Cerebellar nuclear complex (tissue), 1 donor: ENCODE measurements at places on chromosomes 3 and 15.

DNA sequence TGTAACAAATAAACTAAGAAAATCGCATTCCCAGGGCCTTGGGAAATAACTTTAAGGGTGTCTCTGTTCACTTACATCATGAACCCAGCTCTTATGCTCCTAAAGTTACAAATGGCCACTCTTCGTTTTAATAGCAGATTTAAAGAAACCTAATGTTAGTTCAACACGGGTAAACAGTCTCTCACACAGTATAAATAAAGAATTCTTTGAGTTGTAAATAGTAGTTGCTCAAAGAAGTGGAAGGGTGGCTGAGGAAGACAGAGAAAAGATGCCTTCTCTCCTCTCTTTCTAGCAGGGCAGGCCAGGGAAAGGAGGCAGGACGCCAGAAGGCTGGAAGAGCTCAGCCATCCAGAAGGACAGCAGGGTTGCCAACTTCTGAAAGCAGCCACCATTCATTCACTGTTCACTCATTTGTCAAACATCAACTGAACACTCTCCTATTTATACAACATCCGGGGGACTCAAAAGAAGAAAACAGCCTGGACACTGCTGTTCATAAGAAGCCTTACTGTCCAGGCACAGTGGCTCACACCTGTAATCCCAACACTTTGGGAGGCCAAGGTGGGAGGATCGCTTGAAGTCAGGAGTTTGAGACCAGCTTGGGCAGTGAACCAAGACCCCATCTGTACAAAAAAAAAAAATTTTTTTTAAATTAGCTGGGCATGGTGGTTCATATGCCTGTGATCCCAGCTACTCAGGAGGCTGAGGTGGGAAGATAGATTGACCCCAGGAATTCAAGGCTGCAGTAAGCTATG lies 47.3 kb downstream of the WWTR1 start:
- no peak for DNase-seq

DNA sequence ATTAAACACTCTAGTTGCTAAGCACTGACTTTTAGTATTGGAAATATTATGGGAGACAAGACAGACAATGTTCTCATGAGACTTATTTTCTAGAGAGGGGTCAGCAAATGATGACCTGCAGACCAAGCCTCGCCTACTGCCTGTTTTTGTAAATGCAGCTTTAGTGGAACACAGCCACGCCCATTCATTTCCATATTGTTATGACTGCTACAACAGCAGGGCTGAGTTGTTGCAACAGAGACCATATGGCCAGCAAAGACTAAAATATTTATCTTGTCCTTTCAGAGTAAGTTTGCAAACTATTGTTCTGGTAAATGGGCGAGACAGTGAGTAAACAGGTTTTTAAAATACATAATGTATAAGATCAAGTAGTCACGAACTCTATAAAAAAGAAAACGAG lies 570.2 kb downstream of the NTRK3 start:
- no peak for DNase-seq

- no peak for DNase-seq
Measured at GRCh38 chr3:1326546-1326945, 233.7 kb downstream of the CNTN6 start.

- DNase-seq = no peak
Measured at GRCh38 chr15:67146875-67147381, 81.5 kb downstream of the SMAD3 start.

GRCh38 chr3:16841041-16841753 lies 43.6 kb upstream of the PLCL2 start:
- no peak for DNase-seq

GRCh38 chr3:172586436-172586835 lies 63.2 kb upstream of the TNFSF10 start:
- no peak for DNase-seq

- no peak for DNase-seq
Measured at GRCh38 chr15:91946581-91947292, 93.2 kb downstream of the SLCO3A1 start.

DNA sequence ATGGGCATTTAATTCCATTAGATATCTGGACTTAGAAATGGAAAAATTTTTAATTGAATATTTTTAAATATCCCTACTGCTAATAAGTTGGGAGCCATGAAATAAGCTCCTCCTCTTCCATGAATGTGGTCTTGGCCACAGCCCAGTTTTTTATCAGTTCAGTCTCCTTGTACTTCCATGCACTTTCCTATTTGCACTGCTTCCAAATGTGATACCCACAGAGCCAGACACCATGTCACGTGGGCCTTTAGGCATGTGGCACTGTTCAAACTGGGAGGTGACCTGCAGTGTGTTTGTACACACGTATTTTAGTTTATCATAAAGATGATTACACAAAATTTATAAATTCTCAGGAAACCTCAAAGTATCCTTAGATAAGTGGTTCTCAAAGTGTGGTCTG lies 80.1 kb upstream of the DGKG start:
- no peak for DNase-seq

DNA sequence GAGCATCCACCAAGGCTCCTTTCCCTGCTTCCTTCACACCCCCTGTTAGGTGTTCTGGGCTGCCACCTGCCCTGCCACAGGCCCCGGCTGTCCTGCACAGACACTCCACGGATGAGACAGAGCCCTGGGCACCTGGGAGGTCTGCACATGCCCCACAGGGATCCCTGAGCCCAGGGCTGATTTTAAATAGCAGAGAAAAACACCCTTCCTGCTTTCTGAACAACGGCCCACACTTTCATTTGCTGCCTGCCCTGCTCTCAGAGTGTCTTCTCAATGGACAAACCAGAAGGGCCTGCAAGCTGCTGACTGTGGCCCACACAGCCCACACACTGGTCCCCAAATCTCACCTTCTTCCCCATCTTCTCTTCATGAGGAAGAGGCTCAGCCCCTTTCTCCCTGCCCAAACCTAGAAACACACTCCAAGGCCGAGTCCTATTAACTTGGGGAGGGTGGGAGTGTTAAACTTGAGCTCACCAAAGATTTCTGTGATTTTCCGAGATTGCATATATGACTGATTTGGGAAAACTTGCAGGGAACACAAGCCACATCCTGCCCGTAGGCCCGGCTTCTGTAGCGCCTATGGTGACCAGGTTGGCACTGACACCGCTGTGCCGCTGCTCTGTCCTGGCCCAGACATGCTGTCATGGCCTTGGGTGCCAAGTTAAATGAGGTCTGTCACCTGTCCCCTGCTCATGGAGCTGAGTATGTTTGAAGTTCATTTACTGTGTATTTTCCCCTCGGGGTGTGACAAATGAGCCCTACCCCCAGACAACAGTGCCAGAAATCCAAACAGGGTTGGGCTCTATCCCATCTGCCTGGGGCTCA lies 47.2 kb upstream of the KLF13 start:
- DNase-seq = peak; percentile 34

DNA sequence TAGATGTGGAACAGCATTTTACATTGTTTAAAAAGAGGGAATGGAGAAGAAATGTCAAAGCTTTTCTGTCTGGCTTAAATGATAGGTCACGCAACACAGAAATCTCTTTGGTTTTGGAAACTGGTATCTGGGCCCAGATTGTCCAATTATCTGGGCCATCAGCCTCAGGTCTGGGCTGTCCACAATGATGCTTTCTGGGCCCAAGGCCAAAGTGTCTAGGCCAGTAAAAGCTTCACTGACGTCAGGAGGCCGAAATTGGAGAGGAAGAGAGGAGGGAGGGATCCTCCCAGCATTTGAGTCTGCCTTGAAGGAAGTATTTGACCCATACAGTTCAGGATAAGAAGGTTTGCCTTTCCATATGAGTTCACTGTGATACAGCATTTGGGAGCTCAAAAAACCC lies 60.7 kb upstream of the ALDH1A3 start:
- DNase-seq = peak; percentile 15

DNA sequence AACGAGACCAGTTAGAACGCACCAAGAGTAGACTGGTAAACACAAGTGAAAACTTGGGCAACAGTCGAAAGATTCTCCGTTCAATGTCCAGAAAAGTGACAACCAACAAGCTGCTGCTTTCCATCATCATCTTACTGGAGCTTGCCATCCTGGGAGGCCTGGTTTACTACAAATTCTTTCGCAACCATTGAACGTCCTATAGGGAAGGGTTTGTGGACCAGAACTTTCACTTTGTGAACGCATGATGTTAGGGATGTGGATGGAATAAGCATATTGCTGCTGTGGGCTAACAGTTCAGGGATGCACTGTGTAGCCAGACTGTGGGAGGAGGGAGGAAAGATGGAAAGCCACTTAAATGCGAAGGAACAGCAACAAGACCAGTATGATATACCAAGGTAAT lies 34.9 kb upstream of the TBC1D23 start:
- DNase-seq = no peak

- no peak for DNase-seq
Measured at GRCh38 chr3:63824309-63824708, 5.2 kb downstream of the C3orf49 start.

- DNase-seq = no peak
Measured at GRCh38 chr3:125280668-125281361, 68.3 kb upstream of the SLC12A8 start.

DNA sequence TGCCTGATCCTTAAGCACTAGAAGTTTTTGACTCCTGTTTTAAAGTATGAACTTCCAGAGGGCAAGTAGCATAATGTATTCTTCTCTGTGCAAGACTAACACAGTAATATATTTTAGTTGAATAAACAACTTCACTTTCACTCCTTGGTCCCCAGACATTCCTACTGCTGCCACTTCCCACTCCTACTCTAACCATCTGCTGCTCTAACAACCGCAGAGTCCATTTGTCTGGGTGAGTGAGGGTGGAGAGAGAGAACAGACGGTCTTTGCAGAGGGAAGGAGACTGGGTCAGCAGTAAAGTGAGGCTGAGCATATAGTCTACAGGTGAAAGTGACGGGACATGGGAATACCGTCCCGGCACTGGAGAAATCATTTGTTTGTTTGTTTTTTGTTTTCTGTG lies 301.0 kb upstream of the SLCO3A1 start:
- no peak for DNase-seq

DNA sequence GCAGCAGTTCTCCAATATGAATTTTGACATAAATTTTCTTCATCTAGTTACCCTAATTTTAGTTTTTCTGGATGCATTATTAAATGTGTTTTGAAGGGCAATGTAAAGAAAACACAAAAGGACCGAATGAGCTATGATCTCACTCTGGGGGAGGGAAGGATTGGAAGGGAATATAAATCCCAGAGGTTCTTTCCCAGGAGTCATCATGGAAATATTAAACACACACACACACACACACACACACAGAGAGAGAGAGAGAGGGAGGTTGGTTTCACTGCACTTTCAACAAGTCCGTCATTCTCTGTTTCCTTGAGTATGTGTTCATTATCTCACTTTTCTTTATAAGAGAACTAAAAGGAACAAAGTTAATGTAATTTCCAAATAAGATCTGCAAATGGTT lies 70.7 kb upstream of the DCBLD2 start:
- no peak for DNase-seq

DNA sequence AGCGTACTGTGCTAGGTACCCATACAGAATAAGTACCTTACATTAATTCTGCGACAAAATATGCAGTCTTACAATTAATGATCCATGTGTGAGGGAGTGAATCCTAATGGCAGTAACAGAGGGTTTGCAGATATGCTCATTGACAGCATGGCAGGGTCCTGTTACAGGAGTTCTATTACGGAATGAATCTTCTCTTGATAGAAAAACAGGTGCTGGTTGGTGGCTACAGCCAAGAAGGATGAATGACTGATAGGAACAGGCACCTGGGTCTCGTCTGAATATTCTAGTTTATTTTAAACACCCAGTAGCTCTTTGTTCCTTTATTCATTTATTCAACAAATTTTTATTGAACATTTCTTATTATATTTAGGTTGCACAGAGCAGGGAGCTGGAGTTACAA lies 22.8 kb downstream of the PGBD4 start:
- no peak for DNase-seq

- no peak for DNase-seq
Measured at GRCh38 chr3:129424185-129424841, 4.1 kb downstream of the EFCAB12 start.

- no peak for DNase-seq
Measured at GRCh38 chr15:75620841-75621391, 4.6 kb downstream of the SNUPN start.
